GM12891 (cell line): ENCODE measurements at places on chromosomes 6 and 20.

DNA sequence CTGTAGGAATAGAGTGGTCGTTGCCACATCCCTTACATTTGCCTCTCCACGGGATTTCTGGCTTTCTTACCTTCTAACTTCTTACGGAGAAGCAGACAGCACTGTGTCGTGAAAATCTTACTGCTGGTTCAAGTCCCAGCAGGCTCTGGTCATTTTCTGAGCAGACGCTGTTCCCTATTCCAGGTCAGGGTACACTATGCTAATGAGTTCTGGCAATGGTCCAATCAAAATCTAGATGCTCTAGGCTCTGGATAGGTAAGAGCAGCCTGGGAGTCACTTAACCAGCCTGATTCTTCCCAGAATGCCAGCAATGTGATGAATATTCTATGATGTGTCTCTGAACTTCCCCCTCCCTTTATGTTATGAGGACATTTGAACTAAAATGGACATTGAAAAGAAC is at the start of gene GCM1:
GCM1 (minus strand) TSS at position 158 of the 400 bp plus-strand sequence. CDS start 3,209 bp downstream, outside the sequence.
- DNase-seq, result no peak

DNA sequence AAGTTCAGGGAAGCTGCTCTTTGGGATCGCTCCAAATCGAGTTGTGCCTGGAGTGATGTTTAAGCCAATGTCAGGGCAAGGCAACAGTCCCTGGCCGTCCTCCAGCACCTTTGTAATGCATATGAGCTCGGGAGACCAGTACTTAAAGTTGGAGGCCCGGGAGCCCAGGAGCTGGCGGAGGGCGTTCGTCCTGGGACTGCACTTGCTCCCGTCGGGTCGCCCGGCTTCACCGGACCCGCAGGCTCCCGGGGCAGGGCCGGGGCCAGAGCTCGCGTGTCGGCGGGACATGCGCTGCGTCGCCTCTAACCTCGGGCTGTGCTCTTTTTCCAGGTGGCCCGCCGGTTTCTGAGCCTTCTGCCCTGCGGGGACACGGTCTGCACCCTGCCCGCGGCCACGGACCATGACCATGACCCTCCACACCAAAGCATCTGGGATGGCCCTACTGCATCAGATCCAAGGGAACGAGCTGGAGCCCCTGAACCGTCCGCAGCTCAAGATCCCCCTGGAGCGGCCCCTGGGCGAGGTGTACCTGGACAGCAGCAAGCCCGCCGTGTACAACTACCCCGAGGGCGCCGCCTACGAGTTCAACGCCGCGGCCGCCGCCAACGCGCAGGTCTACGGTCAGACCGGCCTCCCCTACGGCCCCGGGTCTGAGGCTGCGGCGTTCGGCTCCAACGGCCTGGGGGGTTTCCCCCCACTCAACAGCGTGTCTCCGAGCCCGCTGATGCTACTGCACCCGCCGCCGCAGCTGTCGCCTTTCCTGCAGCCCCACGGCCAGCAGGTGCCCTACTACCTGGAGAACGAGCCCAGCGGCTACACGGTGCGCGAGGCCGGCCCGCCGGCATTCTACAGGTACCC is at the start of gene ESR1:
ESR1 (plus strand) TSS at position 170 of the 858 bp plus-strand sequence; CDS start at position 401, 231 bp downstream.
- DNase-seq, result peak; percentile 21

DNA sequence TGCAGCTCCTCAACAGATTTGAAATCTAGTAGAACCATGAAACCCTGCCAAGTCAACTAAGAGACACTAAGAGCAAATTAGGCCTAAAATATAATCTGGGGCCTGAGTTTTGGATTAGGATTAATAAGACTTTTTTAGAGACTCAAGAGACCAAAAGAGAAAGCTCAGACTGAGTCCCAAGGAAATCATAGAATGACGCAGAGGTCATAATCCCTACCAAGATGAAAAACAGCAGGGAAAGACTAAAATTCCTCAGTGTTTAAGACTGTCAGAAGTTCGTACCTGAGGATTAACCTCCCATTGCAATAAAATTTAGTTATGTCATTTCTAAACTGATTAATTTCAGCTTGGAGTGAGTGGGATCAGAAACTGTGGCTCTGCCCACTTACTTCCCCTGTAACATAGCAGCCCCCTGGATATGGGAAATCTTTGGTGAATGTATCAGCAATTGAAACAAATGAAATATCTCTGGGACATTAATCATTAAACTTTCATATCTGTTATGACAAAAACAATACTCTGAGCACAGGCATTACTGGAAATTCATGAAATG is 200.3 kb downstream of the EDN1 start:
- DNase-seq, result no peak

DNA sequence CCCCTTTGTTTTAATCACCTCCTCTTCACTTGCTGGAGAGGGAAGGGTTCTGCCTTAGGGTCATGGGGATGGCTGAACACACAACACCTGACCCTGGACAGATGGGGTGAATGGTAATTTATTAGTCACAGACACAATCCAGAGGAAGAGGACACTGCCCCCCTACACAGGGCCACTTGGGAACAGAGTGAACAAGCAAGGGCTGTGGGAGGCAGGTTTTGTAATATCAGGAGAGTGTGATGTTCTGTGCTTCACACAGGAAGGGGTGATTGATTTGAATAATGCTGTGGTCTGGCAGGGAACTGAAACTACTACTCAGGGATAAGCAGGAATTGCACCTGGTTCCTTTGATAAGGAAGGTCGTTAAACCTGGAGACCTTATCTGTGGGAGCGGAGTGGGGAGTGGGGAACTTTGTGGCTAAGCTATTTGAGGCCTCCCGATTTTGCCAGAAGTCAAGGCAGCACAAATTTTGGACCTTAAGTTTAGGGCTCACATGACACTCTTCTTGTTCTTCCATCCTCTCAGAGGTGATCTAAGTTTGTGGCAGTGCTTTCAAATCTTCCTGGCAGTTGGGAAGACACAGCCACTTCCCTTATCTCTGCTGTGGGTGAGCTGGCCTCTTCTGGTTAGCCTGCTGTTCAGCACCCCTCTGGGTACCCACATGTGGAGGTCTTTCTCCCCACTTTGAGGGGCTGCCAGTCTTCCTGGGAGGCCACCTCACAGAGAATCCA is 77.8 kb downstream of the CD164 start:
- no peak for DNase-seq

DNA sequence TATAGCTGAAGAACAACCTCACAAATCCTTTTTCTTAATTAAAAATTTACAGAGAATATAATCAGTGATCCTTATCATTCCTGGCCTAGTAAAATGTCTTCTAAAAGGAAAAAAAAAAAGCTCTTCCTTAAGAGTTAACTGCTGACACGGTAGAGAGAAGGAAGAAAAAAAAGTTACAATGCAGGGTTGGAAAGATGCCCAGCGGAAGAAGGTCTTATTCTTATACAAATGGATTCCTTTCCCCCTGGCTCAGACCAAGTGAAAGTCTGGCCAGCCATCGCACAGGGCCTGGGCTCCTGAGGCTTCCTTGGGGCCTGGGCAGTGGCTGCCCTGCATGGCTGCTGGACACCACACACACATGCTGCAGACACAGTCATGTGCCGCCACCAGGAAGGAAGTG is 688.6 kb downstream of the TENT5A start:
- no peak for DNase-seq

- no peak for DNase-seq
Observed at GRCh38 chr20:17601957-17602356, 32.1 kb downstream of the DSTN start.
